ENCODE measurements at places on chromosomes 3 and 15.
A peak's percentile ranks its signal among the peaks of the same experiment; 100 is the strongest.

GRCh38 chr3:96467639-96468038 is 346.8 kb upstream of the EPHA6 start:
- DNase-seq: no peak
- no peak overlapping the region for H3K27ac ChIP-seq
- no peaks in the 10 kb centered on the region for H3K36me3 ChIP-seq
- no peaks in the 10 kb centered on the region for H3K27me3 ChIP-seq

DNA sequence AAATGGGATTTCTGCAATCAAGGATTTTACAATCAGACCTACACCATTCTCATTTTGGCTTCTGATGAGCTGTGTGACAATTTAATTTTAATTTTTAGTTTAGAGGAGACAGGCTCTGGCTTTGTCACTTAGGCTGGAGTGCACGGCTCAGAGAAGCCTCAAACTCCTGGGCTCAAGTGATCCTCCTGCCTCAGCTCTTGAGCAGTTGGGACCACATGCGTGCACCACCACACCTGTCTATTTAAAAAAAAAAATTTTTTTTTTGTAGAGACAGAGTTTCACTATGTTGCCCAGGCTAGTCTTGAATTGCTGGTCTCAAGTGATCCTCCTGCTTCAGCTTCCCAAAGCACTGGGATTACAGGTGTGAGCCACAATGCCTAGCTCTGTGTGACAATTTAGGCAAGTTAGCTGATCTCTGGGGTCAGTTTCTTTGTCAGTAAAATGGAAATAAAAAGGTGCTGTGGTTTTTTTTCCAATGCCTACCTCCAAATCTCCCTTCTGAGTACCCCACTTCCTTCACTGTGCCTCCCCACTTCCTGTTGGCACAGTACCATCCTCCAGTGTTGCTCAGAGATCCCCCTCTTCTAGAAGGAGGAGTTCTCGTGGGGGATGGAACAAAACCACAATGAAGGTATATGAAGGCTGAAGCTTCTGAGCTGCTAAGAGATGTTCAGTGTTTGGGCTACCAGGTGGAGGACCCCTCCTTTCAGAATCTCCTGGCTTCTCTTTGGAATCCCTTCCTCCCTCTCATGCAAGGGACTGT is 54.1 kb upstream of the GSK3B start:
- H3K36me3 ChIP-seq: no peaks in the 10 kb centered on the region
- no peak for DNase-seq
- peaks cover 13% of the 10 kb centered on the region for H3K4me1 ChIP-seq
- H3K4me3 ChIP-seq: no peak overlapping the region
- H3K27me3 ChIP-seq: no peaks in the 10 kb centered on the region
- H3K27ac ChIP-seq: no peak overlapping the region

- DNase-seq: no peak
- H3K36me3 ChIP-seq: no peaks in the 10 kb centered on the region
- no peak overlapping the region for H3K4me3 ChIP-seq
- H3K4me1 ChIP-seq: peaks cover 8% of the 10 kb centered on the region
- no peaks in the 10 kb centered on the region for H3K27me3 ChIP-seq
Observed at GRCh38 chr15:80502782-80503181, 98.6 kb downstream of the ARNT2 start.

DNA sequence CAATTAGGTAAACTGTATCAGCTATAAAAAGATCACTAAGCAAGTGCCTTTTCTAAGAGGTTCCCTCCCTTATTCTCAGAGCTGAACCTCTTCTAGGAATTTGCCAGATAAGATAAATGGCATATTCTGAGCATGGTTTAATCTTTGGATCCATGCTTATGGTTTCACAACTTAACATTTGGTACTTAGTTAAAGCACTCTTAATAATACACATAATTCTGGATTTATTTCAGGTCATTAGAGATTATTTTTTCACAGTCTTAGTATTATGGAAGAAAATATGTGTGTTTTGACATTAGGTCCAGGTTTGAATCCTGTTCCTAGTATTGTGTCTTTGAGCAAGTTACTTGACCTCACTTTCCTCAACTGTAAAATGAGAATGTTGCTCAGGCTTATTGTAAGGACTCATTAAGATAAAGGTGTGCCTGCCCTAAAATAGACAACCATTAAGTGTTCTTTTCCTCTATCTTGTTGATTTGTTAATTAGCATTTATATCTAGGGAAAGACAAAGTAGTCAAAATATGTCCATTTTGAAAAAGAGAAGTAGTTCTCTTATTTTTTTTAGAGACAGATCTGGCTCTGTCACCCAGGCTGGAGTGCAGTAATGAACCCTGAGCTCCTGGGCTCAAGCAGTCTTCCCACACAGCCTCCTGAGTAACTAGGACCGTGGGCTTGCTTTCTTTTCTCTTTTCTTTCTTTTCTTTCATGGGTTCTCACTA is 43.4 kb downstream of the TSC22D2 start:
- H3K36me3 ChIP-seq: peaks cover 5% of the 10 kb centered on the region
- DNase-seq: peak; percentile 30
- peaks cover 45% of the 10 kb centered on the region for H3K4me1 ChIP-seq
- no peaks in the 10 kb centered on the region for H3K27me3 ChIP-seq
- H3K4me3 ChIP-seq: no peak overlapping the region

- H3K4me3 ChIP-seq: no peak overlapping the region
- no peak for DNase-seq
- no peaks in the 10 kb centered on the region for H3K4me1 ChIP-seq
- H3K27ac ChIP-seq: no peak overlapping the region
- H3K36me3 ChIP-seq: no peaks in the 10 kb centered on the region
Observed at GRCh38 chr3:101631098-101631796, 45.7 kb downstream of the ZBTB11 start.
